Testis (tissue), 5 donors: ENCODE measurements at places on chromosomes 4 and X.

- DNase-seq = no peak
Observed at GRCh38 chrX:149818652-149819051, 36.9 kb downstream of the MAGEA9 start.

DNA sequence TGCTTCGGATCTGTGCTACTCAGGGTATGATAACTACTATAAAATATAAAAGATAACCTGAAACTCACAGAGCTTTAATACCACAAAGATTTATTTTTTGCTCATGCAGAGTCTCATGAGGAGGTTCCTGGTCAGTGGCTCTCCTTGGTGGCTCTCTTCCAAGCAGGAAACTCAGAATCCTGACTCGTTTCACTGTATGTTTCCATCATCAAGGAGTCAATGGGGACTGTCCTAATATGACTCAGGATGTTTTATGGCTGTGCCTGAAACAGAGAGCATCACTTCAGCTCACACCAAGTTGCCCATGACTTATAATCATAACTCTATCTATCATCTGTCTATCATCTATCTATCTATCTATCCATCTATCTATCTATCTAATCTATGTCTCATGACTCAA is 620.8 kb upstream of the NR3C2 start:
- no peak for DNase-seq

DNA sequence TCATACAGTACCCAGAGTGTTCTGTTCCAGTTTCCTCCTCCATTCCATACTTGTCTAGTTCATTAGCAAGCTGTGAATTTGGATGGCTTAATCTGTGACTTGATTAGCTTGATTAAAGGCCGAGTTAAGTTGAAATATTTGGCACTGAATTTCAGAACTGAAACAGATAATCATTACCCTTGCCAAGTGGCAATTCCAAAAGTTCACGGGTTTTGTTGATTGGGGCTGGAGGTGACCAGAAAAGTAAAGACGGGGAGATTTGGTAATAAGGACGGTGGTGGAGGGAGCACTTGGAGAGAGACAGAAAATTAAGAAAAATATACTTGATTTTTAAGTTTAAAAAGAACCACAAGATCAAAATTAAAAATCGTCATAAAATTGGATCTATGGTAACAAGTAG is 21.9 kb upstream of the KLHL2 start:
- no peak for DNase-seq

GRCh38 chr4:125392694-125393093 is 77.9 kb downstream of the FAT4 start:
- DNase-seq = no peak

DNA sequence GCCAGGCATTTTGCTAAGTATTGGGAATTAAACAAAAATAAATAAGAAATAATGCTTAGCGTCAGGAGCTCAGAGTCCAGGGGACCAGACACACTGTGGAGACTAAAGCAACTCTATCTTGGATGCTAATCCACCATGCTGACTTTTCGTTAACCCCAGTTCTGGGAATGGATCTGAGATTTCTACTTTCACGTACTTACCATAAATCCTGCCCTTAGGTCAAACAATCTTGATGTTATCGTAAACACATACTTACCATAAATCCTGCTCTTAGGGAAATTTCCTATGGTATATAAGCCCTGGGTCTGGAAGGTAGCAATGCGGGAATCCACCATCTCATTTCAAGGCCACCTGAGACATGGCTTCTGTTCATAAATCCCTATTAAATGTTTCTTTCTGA is 204.5 kb upstream of the IGFBP7 start:
- DNase-seq = no peak

GRCh38 chr4:181323061-181323460 is 920.1 kb upstream of the TENM3 start:
- no peak for DNase-seq

DNA sequence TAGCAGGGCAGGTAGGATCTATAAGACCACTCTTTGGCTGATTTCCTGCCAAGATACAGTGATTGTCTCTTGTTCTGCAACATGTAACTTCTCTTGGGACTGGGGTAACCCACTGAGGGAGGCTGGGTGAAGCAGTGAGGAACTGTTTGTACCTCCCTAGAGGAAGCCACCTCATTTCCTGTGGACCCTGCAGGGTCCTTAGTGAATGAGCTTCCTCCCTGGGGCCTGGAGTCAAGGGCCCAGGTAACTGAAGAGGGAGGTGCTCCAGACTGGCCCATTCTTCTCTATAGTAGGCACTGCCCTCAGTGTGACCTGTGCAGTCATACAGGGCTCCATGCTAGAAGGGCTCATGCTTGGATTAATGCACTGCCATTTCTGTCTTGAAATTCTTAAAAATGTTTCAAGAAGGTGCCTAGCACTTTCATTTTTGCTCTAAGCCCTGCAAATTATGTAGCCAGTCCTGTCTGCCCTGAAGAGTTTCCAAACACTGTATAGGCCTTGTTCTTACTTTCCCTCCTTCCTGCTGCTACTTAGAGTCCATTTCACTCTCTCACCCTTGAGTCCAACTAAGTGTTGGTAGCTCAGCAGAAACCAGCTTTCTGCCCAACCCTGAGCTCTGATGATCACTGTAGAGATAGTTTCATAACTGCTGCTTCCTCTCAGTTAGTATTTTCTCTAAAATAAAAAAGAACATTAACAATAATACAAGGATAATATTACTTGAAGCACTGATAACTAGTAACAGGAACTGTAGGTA is 8.5 kb upstream of the GRIA3 start:
- no peak for DNase-seq

DNA sequence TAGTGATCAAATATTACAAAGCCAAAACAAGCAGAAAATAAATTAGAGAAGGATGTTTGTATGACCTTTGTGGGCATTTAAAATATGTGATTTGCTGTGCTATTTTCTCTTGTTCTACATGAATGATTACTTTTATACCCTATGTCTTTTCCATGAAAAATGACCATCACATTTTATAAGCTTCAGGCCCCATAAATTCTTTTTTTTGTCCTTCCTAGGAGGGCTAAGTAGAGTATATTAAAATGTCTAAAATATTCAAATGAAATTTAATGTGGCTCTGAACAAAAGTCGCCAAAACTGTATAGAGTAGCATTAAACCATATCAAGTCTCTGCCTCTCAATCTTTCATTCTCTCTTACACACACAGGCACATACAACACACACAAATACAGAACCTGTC is 15.9 kb upstream of the EMCN start:
- no peak for DNase-seq

- no peak for DNase-seq
Observed at GRCh38 chrX:152154050-152154449, 15.7 kb upstream of the MAGEA10 start.

- no peak for DNase-seq
Observed at GRCh38 chr4:147846318-147847155, 114.6 kb downstream of the ARHGAP10 start.

DNA sequence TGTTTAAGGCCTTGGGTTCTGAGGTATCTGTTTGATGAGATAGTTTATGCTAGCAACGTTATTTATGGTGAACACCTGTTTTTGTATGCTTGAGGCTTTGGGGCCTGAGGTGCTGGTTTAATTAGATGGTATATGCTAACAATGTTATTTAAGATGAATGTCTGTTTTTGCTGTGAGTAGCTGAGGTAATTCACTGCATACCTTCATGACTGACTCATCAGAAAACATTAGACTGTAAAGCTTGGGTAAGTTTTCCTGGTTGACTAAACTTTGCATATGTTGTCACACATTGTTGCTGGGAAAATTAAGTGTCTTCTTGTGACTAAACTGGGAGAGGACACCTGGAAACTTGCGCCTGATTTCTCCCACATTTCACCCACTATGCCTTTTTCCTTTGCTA is 1026.6 kb downstream of the RAPGEF2 start:
- DNase-seq = no peak

DNA sequence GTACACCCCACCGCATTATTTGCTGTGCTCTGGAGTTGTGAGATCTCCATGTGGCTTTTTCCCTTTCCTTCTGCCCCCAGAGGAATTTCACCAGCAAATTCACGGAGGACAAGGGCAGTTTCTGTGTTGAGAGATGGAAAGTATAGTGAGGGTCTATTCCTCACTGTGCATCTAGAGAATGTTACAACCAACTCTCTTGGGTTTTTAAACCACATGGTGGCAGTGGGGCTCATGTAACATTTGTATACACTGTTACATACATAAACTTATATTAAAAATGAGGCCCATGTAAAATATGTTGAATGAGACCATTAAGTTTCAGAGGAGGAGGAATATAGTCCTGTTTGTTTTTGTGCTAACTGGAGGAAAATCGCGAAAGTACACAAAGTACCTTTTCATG is 909 bp upstream of the PRKG2 start:
- no peak for DNase-seq

- DNase-seq = no peak
Observed at GRCh38 chrX:39582091-39582490, 515.7 kb downstream of the BCOR start.

GRCh38 chrX:107714206-107714891 is 61.2 kb downstream of the TSC22D3 start:
- no peak for DNase-seq

DNA sequence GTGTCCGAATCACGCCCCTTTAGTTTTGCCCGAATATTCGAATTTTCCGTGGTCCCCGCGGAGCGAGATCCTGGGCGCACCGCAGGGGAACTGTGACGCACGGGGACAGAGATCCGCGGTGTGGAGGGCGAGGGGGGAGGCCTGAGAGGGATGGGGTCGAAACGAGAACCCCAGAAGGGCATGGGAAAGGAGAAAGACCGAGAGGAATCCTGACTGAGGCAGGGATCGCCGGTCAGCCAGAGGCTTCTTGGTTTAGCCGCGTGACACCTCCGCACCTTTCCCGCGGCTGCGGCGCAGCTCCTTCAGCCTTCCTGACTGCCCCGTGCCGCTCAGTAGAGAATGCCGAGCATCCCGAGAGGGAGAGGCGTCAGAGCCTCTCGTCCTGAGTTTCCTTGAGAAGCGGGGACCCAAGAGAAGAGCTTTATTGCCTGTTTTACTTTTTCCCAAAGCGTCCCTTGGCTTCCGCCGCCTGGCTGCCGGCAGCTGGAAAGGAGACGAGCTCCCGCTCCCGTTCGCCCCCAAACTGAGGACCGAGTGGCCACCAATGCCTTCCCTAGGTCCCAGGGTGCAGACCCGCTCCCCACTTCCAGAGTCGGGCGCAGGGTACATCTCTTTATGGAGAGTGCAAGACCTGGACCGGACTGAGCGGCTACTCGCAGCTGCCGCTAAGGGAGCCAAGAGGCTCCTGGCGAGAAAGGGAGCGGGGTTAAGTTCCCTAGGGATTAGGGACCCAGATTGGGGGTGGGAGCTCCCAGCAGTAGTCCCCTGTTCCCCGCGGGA is 911 bp upstream of the GPR50 start:
- DNase-seq = no peak

GRCh38 chr4:13821522-13821921 is 194.0 kb upstream of the BOD1L1 start:
- peak; percentile 23 for DNase-seq

- DNase-seq = no peak
Observed at GRCh38 chr4:12963291-12963690, 520.8 kb downstream of the RAB28 start.

DNA sequence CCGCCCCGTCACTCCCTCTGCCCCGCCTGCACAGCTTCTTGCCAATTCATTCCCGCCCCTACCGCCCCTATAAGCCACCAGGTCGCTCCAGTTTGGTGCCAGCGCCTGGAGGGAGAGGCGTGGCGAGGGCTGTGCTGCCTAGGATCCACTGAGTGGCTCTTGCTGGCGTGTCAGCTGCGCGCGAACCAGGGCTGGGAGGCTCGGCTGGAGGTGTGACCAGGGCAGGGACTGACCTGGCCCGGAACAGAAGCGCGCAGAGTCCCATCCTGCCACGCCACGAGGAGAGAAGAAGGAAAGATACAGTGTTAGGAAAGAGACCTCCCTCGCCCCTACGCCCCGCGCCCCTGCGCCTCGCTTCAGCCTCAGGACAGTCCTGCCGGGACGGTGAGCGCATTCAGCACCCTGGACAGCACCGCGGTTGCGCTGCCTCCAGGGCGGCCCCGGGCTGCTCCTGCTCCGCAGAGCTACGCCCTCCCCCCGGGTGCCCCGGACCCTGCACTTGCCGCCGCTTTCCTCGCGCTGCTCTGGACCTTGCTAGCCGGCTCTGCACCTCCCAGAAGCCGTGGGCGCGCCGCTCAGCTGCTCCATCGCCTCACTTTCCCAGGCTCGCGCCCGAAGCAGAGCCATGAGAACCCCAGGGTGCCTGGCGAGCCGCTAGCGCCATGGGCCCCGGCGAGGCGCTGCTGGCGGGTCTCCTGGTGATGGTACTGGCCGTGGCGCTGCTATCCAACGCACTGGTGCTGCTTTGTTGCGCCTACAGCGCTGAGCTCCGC is at the start of gene GPR78:
Gene GPR78, plus strand, starts transcription at position 72 of the 773 bp plus-strand sequence. Its CDS starts 591 bp downstream, at position 663.
- peak; percentile 51 for DNase-seq

DNA sequence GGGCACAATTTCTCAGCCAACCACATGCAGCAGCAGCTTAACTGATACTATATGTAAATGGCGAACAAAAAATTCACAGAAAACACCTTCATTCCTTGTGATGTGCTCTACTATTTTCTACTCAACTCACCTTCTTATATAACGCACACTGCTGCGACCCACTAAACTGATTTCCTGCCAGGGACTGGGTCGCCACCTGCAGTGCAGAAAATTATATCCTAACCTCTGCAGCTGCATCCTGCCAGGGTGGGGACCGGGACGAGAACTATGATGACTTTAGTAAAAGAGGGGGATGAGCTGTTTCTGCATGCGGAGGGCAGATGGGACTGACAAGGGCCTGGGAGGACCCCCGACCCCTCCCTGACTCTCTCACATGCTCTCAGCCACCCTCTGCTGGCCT is 27.4 kb downstream of the ABLIM2 start:
- DNase-seq = no peak

DNA sequence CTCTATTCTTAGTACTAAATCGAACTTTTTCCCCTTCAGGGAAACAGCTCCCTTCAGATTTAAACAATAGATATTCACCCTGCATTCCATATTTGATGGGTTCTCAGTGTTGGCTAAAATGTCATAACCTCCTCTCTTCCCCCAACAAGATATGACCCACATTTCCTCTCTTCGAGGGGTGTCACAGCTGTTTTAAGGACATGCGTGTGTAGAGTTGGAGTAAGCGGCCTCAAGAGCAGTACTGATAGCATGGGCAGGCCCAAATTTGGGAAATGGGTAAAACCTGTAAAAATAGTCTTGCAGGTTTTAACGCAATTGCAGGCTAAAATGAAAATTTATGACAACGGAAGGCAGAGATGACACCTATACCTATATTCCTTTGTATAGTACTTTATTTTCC is 28.7 kb downstream of the SAT1 start:
- no peak for DNase-seq

- no peak for DNase-seq
Observed at GRCh38 chrX:49951524-49952193, 29.3 kb downstream of the CLCN5 start.
